A549 treated with DMSO at 1 μM for 4 hours (cell line): ENCODE measurements at places on chromosomes 3 and 15. TPM values are rescaled to one million over a fixed set of nuclear protein-coding genes. Genes with fewer than 3 reads are reported as not detected.

Gene ANKUB1
- total RNA-seq, result not detected in 5 replicates

Gene CTXN2
- total RNA-seq, result 0.02 to 0.04 TPM in 2 of 5 replicates, not detected in the others

Gene UTS2B
- total RNA-seq, result 0.10 to 0.14 TPM in 2 of 5 replicates, not detected in the others

Gene RPL14
- 740 to 776 TPM (median 756 TPM) in 5 replicates for total RNA-seq

Gene BFSP2
- not detected in 5 replicates for total RNA-seq

Gene KLHL6
- not detected in 5 replicates for total RNA-seq

Gene ROBO2
- total RNA-seq, result not detected in 5 replicates

Gene ARL14
- 0.97 to 1.5 TPM (median 1.3 TPM) in 5 replicates for total RNA-seq

Gene EEFSEC
- total RNA-seq, result 7.8 to 9.8 TPM (median 9.5 TPM) in 5 replicates
